ENCODE measurements at places on chromosomes 2 and 18.

GRCh38 chr18:32771169-32771751, 1.6 kb downstream of the KLHL14 start:
- peak; percentile 55 for DNase-seq

GRCh38 chr18:22488554-22488953, 70.8 kb upstream of the CTAGE1 start:
- no peak for DNase-seq

DNA sequence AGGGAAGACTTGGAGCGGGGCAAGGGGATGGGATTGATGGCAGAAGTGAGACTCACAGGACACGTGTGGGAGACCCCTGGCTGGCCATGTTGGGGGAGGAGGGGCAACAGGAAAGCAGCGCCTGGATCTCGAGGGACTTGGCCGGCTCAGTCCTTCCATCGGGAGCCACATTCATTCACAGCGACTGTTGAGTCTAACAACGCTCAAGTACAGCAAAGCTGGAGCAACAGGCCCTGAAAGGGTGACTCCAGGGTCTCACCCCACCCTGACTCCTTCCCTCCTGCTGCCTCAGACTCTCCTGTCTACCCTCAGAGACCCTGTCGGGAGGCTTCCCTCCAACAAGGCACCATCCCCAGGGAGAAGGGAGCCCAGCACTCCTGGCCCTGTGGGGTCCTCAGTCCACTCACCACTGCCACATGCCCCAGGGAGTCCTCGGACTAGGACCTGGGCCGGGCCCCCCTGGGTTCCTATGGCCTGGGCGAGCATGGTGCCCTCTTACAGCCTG, 14.8 kb upstream of the ALPI start:
- DNase-seq, result no peak

DNA sequence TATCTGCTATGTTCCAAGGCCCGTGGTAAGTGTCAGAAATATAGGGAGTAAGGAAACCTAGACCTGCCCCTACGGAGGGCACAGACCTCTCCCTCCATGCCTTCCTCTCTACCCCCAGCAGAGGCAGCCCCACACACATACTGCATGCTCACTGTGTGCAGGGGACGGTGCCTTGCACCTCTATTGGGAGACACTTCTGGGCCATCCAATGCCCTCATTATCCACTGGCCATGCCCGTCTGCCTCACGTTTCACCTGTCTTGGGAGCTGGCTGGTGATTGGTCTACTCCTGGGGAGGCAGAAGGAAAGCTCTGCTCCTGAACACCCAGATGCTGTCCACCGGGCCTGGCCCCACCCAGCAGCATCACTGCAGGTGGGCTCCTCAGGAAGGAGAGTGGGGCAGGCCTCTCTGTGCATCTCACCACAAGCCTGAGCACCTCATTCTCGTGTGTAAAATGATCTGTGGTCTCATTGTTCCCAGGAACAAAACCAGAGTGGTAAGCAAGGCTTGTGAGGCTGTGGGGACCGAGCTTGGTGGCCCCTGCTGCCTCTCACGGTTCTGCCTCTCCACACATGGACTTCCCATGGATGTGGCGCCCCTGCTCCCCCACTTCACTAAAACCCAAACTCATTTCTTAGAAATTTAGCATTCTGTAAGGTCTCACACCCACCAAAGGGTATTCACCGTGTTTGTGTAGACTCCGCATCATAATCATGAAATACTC, 312.5 kb upstream of the HS6ST1 start:
- no peak for DNase-seq

DNA sequence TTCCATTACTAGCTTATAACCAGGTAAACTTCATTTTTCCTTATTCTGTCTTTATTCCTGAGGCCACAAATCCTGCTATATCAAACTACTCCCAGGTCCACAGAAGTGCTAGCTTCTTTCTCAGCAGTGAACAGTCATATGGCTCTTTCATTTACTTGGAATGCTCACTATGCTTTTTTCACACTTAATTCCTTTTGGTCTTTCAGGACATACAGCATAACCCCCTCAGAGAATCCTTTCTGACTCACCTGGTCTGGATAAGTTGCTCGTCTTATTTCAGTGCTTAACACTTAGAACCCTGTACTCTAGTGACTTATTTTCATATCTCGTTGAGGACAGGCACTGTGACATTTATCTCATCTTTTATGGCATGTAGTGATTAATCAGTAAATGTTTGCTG, 325.0 kb upstream of the UBE2E3 start:
- DNase-seq, result no peak

DNA sequence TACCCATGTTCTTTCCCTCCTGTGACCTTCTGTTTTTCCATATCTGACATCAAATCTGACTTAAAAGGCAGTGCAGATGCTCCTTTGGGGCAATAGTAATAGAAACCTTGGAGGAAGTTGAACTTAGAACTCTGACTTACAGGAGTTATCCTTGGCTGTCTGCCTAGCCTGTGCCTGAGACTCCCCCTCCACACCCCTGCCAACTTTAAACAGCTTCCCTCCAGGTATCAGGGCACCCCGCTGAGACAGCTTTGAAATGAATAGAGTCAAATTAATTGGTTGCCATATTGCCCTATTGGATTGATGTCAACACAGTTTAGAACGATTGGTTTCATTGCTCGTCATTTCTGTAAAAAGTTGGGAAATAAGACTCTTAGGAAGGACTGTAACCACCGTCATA, 322.0 kb downstream of the PRKCE start:
- no peak for DNase-seq

DNA sequence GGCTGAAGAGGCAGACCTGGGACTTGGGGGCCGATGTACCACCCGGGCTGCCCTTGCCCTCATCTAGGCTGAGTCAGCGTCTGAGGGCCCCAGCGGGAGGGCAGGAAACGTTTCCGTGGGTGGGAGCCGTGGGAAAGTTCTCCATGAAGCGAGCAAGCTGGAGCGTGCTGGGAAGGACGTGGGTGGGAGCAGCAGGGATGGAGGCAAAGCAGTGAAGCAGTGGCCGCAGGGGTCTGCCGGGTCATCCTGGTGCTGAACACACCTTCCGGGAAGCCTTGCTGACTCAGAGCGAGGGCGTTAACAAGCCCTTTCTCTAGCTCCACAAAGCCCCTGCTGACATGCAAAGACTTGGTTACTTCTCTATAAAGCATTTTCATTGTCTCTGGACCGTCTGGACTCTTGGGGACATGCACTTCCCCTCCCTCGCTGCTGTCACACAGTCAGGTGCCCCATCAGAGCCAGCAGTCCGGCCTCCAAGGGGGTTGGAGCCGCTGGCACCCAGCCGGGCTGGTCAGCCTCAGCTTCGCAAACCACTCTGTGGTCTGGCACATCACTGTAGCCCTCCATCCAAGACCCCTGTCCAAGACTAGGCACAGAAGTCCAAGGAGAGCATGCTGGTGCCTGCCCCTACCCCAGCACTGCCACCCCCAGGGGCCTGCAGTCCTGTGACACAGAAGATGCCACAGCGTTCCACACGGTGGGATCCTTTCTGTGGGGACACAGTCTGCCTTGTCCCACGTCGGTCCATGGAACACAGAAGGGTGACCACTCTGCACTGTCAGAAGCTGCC, 115.1 kb upstream of the GPC1 start:
- no peak for DNase-seq

- no peak for DNase-seq
These were observed 129.8 kb upstream of the FSIP2 start for GRCh38 chr2:185608799-185609198.

GRCh38 chr2:34242763-34243123, 643.6 kb upstream of the FAM98A start:
- DNase-seq, result no peak

DNA sequence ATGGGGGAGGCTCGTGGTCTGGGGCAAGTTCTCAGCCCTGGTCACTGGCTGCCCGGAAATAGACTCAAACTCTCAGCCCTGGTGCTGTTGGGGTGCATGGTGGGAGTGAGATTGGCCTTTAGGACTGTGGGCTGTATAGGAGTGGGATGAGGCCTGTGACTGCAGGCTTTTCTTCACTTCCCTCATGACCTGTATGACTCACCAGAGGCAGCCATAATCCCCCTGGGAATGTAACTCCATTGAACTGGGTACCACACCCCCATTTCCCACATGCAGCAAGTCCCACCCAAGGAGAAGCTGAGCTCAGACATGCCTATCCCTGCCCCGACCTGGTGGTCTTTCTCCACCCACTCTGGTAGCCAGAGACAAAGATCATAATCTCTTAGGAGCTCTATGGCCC, 177.7 kb upstream of the OSR1 start:
- no peak for DNase-seq

DNA sequence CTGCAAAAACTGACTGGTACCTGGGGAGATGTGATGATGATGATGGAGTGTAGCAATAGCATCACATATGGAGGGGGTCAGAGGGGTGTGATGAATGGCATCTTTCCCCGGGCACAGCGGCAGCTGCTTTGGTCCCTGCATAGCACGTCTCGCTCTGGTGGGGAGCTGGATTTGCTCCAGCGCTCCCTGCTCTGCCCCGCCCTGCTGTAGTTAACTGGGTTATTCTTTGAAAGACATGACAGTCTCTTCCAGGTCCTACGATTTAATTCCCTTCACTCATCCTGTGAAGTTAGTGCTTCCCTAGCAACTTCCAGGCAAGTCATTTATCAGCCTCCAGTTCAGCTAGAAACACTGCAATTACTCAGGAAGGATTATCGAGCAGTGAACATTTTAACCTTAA, 463.1 kb downstream of the TSN start:
- DNase-seq, result no peak

- DNase-seq, result no peak
These were observed 23.4 kb downstream of the DAPL1 start for GRCh38 chr2:158818511-158818910.

- DNase-seq, result no peak
These were observed 539.4 kb upstream of the ID2 start for GRCh38 chr2:8142461-8142860.

DNA sequence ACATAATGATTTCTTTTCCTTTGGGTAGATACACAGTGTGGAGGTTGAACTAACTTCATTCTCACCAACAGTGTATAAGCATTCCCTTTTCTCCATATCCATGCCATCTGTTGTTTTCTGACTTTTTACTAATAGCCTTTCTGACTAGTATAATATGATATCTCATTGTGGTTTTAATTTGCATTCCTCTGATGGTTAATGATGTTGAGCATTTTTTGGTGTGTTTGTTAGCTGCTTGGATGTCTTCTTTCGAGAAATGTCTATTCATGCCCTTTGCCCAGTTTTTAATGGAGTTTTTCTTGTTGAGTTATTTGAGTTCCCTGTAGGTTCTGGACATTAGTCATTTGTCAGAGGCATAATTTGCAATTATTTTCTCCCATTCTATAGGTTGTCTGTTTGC, 59.8 kb downstream of the MARCHF4 start:
- DNase-seq, result no peak

DNA sequence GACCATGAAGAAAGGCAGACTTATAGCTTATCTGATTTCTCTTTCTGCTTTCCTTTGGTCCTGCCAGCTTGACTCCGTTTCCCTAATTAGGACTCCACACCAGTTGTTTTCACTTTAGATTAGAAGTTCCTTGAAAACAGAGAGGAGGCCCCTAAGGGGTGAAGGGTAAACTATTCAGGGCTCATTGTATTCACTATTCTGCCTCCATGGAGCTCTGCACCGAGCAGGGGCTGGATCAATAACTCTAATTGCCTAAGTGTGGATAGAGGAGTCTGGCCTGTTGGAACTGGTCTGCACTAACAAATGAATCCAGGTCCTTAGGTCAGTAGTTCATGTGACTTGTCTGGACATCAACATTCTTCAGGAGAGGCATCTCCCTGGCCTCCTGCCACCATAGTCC, 36.1 kb upstream of the SKA1 start:
- DNase-seq, result no peak

- DNase-seq, result no peak
These were observed 1529.8 kb downstream of the RPIA start for GRCh38 chr2:90221300-90221651.

- no peak for DNase-seq
These were observed 28.3 kb upstream of the NTSR2 start for GRCh38 chr2:11698009-11698922.

DNA sequence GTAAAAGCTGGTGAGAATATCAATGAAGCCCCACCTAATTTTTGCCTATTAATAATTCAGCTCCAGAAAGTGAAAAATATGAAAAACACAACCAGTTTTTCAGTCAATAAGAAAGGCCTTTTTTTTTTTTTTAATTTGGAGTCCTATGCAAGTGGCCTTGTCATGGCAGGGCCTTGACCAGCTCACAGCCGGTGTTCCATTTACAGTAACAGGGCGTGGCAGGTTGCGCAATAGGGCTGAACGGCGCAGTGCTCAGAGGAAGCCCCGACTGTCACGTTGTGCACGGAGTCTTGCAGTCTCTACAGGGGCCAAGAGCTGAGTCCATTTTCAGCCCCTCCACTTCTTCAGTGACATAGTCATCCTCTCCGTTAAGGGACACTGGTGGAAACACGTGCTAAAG, 184.1 kb upstream of the FN1 start:
- DNase-seq, result no peak

- DNase-seq, result no peak
These were observed 47.8 kb downstream of the NHEJ1 start for GRCh38 chr2:219112651-219113338.

- DNase-seq, result no peak
These were observed 27.5 kb downstream of the MAP2 start for GRCh38 chr2:209451209-209451834.

GRCh38 chr2:239220981-239221396, 179.8 kb downstream of the HDAC4 start:
- no peak for DNase-seq

DNA sequence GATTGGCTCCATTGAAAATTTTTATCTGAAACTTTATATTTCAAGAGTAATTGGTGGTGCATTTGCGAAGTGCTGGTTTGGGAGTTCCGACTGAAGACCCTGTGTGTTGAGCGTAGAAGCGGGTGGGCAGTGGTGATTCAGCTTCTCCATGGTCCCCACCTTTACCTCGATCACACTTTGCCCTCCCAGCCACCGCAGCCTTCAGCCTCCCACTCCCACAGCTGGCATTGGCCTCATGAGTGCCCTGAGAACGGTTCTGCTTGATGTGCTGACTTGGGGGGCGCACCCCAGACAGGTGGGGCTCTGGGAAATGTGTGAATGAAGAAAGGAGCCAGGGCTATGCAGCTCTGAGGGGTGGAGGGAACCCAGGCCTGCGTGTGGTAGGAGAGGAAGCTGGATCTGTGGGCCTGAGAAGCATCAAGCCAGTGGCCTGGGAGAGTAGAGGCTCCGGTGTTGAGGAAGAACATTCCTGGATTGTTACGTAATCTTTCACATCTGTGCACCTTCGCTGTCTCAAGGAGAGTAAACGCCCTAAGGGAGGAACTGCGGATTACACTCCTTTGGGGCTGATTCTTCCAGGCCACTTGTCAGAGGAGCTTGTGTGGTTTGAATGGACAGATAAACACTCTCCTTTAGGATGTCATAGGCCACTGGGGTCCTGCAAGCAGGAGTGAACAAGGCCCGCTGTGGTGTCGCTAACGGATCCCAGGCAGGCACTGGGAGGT, 83.8 kb downstream of the NPAS2 start:
- DNase-seq, result no peak

GRCh38 chr2:42068571-42069178, 20.9 kb downstream of the PKDCC start:
- no peak for DNase-seq

- DNase-seq, result no peak
These were observed 396.0 kb upstream of the RGPD4 start for GRCh38 chr2:107430596-107431266.

Measured in GM20000 (cell line).